ENCODE measurements at places on chromosomes 3 and 15.

DNA sequence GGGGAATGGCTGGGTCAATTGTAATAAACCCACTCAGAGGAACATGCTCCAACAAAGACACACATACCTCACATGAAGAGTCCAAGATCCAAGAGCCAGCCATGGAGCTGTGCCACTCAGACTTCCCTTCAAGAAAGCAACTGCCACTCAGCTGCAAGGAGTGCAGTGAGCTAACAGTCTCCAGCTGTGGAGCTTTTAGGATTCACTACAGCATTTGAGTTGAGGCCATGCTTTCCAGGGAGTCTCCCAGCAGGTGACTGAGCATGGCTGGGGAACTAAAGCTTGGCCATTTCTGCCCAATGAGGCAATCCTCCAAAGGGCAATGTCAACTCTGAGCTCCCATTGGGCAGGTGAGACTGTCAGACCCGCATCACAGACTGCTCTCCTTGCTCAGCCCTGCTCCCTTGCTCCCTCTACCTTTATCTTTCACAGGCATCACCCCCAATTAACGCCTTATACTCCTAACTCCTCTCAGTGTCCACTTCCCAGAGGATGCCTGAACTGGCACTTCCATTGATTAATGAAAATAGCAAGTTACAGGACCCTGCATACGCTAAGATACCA is 165.3 kb upstream of the CTNNB1 start:
- DNase-seq = no peak

- DNase-seq = no peak
Observed at GRCh38 chr3:134464689-134465365, 21.0 kb downstream of the ANAPC13 start.

DNA sequence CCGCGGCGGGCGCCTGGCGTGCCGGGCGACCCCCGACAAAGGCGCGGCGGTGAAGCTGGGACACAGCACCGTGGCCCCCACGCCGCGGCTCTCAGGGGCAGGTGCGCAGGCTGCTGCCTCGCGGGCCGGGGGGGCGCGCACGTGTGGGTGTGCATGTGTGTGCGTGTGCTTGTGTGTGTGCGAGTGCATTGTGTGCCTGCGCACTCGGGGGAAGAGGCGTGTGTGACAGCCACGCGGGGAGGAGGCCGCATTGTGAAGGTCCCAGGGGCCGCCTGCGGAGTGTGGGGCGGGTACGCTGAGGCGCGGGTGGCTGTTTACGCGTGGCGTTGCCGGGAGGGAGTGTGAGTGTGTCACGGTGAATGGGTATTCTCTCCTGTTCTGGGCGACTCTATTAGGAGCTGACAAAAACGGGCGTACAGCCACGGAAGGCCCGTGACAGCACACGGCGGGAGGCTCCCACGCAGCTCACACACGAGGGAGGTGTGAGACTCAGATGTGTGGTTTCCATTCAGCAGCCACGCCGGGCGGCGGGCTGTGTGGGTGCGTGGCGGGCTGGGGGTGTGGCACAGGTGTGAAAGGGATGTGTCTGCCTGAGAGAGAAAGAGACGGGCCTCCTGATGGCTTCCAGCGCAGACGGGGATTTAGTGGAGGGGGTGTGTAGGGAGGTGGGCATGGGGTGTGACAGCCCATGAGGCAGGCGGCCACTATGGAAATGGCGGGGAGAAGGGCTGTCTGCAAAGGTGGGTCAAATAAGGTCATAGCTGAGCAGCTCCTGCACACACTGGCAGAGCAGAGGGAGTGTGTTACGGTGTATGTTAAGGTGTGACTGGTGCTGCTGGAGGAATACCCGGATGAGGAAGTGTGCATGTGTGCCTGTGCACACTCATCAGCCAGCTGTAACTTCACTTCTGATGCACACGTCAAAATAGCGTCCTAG is 750 bp downstream of the PODXL2 start:
- DNase-seq = peak; percentile 52

- DNase-seq = no peak
Observed at GRCh38 chr15:85044251-85044853, 62.7 kb downstream of the PDE8A start.

- DNase-seq = no peak
Observed at GRCh38 chr3:45218578-45219390, 7.3 kb downstream of the TMEM158 start.

DNA sequence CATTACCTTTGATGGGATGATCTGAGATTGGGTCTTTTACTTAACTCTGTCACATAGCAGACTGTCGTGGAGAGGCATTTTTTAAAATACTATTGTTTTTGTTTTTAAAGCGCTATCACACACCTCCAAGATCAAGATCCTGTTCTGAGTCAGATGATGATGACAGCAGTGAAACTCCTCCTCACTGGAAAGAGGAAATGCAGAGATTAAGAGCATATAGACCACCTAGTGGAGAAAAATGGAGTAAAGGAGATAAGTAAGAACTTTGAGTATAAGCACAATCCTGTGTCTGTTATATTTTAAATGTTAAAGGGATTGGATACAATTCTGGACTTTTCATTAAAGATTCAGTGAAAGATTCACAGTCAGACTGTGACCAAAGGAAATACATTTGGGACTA is 18.4 kb upstream of the ZBTB47 start:
- peak; percentile 45 for DNase-seq

- no peak for DNase-seq
Observed at GRCh38 chr3:10467904-10468612, 37.3 kb downstream of the ATP2B2 start.

- no peak for DNase-seq
Observed at GRCh38 chr3:168002786-168003368, 92.8 kb downstream of the GOLIM4 start.

- DNase-seq = no peak
Observed at GRCh38 chr3:28553175-28553574, 204.6 kb upstream of the AZI2 start.

GRCh38 chr15:29074045-29074444 is 188.3 kb downstream of the APBA2 start:
- DNase-seq = no peak

GRCh38 chr3:172524611-172525010 is 1.4 kb upstream of the TNFSF10 start:
- no peak for DNase-seq

DNA sequence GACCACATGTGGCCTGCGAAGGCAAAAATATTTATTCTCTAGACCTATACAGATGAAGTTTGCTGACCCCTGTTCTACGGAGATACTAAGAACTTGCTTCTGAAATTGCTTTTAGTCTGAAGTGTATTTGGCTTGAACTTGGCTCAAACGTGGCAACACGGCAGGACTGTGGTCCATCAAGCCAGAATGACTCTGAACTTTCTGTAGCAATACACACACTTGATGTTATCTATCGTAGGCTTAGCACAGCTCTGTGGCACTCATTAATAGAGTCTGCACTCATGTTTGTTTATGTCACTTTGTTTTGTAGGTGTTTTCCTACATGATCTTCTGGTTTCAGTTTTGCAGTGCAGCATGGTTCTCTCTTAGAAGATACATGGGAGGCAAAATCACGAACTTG is 298.1 kb downstream of the ADAMTS17 start:
- no peak for DNase-seq

DNA sequence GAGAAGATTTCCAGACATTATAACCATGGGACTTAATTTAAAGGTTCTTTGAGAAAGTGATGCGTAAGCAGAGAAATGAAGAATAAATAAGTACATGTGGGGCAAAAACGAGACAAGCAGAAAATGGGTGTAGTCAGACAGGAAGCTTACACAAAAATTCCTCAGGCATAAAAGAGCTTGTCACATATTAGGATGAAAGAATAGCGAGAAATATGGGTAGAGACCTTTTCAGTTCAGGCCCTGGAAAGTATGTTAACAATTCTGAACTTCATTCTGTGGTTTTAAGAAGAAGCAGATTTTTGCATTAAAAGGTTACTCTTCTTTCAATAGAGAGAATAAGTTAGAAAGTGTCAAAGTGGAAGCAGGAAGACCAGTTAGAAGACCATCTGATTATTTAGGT is 352.4 kb downstream of the ROBO1 start:
- no peak for DNase-seq

DNA sequence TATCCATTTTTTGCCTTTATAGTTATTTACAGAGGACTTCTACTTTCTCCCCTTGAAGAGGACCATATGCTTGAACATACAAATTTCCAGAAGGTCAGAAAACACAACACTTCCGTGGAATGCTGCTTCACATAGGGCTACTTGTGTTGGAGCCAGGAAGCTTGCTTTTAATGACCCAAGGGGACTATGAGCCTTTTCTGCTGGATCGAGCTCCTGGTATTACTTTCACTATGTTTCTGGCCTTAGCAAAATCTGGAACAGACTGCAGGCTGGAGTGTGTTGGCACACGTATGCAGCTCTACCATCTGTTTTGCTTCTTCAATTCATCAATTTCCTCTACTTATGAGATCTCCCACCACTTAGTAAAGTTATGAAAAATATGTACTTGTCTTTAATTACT is 69.3 kb upstream of the CBLB start:
- no peak for DNase-seq

- no peak for DNase-seq
Observed at GRCh38 chr3:129132097-129132866, 10.7 kb upstream of the RAB43 start.
